ENCODE measurements at places on chromosomes 2 and 18.

- DNase-seq: no peak
Measured at GRCh38 chr18:7557973-7558372, 9.1 kb upstream of the PTPRM start.

DNA sequence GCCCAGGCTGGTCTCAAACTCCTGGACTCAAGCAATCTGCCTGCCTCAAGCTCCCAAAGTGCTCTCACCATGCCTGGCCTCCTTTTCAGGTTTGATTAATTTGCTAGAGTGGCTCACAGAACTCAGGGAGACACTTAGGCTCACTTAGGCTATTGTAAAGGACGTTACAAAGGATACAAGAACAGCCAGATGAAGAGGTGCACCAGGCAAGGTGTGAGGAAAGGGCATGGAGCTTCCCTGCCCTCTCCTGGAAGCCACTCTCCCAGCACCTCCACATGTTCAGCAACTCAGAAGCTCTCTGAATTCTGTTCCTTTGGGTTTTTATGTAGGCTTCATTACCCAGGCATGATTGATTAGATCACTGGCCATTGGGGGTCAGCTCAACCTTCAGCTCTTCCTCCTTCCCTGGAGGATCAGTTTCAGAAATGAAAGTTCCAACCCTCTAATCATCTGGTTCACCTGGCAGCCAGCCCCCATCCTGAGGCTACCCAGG lies 78.7 kb upstream of the RGPD5 start:
- DNase-seq: no peak

- no peak for DNase-seq
Measured at GRCh38 chr2:141068053-141068682, 1062.6 kb downstream of the LRP1B start.

- DNase-seq: no peak
Measured at GRCh38 chr2:112634153-112634873, 11.4 kb upstream of the SLC20A1 start.

DNA sequence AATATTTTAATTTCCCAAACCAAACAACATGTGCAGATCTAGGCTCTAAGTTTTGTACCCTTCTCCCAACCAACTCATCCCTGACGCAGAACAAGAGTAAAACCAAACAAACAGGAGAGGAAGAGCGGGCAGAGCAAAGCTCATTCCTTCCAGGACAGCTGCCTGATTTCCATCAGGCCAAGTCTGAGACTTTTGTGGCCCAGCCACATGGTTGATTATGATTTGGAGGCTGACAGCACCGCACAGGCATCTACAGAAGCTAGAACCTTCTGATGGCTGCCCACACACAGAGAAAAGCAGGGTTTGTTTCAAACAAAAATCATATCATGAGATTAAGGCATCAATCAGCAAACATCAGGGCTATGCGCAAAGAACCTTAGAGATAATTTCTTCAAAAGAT lies 262.6 kb downstream of the TNS1 start:
- DNase-seq: no peak

DNA sequence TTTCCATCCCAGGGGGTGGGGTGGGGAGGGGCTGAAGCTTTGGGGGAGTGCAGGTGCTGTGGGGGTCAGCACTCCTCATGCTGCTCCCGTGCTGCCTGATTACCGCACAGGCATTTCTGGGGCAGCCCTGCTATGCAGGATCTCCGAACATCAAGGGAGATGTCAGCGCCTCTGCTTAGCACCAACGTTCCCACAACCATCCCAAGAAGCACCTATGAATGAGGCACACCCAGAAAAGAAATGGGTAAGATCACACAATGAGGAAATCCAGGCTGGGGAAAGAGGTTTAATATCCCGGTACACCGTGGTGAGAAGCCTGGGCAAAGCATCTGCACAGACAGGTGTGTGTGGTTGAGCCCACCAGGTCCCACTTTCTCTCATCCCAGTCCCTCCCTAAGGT lies 17.5 kb downstream of the GAREM2 start:
- no peak for DNase-seq

- no peak for DNase-seq
Measured at GRCh38 chr2:202096736-202097135, 23.7 kb downstream of the KIAA2012 start.

DNA sequence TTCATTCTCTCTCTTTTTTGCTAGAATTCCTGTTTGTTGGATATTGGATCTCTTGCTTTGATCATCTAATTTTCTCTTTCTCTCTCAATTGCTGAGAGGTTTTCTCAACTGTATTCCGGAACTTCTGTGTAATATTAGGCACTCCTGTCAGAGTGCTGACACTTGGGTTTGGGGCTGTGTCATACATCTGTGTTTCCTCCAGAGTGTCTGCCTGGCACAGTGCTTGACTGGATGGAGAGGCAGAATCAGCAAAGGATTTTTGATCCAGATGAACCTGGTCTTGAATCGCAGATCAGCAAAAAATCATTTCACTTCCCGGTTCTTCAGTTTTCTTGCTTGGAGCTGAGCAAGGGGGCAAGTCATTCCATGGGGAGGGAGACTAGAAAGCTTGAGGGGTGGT lies 87.7 kb upstream of the CXCR4 start:
- DNase-seq: no peak

DNA sequence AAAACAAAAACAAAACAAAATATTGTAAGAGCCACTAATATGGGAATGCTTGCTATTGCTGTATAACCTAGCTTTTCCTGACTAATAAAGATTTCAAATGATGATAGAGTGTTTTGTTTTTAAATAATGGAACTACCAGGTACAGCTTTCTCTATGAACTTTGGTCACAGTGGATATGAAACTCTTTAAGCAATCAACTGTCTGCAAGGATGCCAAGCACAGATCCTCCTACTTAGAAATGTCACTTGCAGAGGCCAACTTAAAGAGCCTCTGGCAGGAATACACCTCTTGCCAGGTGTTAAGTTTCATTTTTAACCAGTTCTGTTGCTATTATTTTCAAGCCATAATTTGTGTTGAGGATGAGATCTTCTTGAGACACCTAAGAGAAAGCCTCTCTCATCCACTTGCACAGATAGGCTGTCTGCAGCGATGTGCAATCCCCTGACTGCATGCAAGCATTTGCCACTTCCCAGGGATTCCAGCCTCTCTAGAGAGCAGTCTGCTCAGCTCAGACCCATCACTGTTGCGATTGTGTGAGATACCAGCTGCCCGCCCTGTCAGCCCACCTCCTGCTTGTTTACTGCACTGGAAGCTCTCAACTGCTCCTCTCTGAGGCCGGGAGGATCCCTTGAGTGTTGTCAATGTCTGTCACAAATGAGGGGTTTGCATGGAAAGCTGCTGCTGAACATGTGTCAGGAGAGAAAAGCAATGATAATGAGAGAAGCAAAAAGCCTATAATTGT lies 86.1 kb upstream of the SCG2 start:
- DNase-seq: no peak

DNA sequence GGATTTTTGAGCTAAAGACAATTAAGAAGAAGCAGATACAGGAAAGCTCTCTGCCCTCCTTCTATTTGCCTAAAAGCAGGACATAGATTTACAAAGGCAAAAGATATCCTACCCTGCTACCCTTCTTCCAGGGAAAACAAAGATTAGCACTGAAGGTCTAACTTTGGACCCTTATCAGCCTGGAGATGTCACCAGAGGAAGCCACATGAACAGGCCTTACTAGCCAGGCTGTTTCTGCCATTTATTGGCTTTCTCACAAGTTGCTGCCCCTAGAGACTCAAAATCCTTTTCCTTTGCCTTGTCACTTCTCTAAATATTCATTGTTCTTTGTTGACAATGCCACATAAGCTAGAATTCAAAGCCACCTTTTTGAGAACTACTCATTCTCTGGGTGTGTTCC lies 147.3 kb downstream of the B3GNT2 start:
- DNase-seq: no peak

DNA sequence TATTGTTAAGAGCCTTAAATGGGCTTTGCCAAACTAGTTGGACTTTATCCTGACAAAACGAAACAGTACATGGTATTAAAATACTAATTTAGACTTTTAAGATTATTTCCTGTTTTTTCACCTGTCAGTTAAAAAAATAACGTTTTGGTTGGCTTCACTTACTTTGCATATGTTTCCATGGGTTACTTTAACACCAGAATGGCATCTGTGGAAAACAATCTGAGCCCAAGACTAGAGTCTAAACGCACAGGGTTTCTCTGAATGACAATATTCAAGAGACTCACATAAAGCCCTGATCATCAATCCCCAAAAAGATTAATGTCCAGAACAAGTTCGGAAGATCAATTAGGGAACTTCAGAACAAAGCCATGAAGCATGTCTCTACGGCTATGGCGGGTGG lies 888.0 kb downstream of the EPHA4 start:
- DNase-seq: no peak

DNA sequence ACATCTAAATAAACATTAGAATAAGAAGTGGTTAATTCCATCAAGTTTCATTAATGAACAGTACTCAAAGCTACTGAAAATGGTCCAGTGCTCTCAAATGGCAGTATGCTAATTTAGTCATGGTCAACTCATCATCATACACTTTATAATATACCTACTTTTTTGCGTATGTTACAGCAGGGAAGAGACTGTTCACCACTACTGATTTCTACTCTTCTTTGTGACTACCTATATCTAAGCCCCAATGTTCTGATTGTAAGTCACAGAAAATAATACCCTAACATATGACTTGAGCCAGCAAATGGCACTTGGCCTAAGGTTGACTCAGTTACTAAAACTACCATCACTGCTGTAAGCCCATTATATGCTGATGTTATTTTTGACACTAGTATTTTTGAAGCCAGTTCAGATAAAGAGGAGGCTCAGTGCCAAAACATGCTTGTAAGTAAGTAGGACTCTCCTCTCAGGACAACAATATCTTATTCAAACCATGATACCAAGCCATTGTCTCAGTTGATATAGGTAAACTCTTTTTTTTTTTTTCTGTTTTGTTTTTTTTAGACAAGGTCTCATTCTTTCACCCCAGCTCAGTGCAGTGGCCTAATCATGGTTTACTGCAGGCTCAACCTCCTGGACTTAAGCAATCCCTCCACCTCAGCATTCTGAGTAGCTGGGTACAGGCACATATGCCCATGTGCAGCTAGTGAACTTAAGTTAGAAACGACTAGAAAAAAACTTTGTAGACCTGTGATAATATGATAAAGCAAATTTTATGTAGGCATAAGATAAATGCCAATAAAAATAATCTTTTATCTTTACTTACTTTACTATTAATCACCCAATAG lies 266.9 kb downstream of the ZNF385B start:
- DNase-seq: no peak

DNA sequence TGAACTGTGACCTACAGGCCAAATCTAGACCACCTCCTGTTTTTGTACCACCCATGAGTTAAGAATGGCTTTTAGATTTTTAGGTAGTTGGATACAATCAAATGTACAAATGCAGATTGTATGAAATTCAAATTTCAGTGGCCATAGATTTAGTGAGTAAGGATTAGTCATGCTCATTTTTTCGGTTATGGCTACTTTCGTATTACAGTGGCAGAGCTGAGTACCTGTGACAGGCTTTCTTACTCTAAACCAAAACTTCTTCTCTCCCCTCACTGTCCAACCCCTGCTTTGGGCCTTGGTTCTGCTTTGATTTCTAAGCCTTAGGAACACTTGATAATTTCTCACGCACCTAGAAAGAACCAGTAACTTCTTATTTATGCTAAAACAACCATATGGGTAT lies 82.1 kb downstream of the CDC42EP3 start:
- DNase-seq: no peak

Data from stimulated activated CD4-positive, alpha-beta T cell treated with anti-CD3 and anti-CD28 coated beads, TNF-alpha, amount 100 ng/mL, for 48 hours (primary cell).